ENCODE measurements at places on chromosomes 6 and 20. TPM values are rescaled to one million over a fixed set of nuclear protein-coding genes. Genes with fewer than 3 reads are reported as not detected.

IFT52 gene
- total RNA-seq = 28.0 TPM

GRCh38 chr6:79307321-79308036 is 73.0 kb upstream of the HMGN3 start:
- no peak for DNase-seq

CST3 gene
- 1,153 TPM for total RNA-seq

- DNase-seq = no peak
Measured at GRCh38 chr6:157790548-157791160, 32.4 kb upstream of the SNX9 start.

DNA sequence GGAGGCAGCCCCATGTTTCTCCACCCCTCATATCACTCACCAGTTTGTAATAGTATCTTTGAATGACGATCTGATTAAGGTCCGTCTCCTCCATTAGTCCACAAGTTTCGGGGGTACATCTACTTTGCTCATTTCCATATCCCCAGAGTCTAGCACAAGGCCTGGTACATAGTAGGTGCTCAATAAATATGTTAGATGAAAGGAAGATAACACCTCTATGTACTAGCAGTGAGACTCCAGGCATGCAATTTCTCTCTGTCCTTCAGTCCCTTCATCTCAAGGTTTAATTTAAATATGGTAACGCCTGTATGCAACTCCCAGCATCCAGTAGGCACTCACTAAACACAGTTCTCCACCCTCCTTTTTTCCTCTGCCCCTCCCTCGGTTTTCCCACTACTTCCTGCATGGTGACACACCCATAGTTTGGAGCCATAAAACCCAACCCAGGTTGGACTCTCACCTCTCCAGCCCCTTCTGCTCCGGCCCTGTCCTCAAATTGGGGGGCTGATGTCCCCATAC is 461 bp upstream of the HNF4A start:
- no peak for DNase-seq

LAMA2 gene
- 59.6 TPM for total RNA-seq

All from sigmoid colon (tissue), 7 donors.